ENCODE measurements at places on chromosomes 13 and 19.
A peak's percentile ranks its signal among the peaks of the same experiment; 100 is the strongest.

DNA sequence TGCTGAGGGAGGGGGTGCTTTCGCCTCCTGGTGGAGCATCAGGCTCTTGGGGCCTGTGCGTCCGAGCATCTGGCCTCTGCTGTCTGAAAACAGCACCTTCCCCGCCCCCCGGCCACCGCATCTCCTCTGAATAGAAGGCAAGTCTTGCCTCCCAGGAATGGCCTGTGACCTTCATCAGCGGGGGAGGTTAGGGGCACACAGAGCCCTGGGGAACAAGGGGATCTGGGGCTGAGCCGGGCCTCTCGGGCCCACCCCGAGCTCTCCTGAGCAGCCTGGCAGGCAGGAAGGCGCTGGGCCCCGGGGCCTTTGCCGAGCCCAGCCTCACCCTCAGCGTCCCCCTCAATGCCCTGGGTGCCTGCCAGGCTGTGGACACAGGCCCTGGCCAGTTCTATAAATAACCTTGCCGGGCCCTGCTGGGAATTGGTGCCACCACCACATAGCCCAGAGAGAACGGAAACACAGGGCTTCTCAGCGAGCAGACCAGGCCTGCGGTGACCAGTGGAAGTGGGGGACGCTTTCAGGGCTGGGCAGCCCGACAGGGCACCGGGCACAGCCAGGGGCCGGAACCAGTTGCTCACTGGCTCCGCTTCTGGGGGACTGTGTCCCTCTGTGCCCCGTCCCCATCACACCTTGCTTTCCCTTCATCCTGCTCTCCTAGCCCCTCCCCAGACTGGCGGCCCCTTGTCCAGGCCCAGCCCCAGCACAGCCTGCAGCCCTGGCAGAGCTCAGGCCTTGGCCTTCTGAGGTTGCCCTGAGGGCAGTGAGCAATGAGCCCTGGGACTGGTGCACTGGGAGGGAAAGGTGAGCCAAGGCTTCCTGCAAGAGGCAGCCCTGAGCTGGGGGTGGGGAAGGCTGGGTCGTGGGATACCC lies 9.5 kb downstream of the STK11 start:
- DNase-seq = no peak

- no peak for DNase-seq
Measured at GRCh38 chr13:51628059-51628852, 44.0 kb downstream of the WDFY2 start.

DNA sequence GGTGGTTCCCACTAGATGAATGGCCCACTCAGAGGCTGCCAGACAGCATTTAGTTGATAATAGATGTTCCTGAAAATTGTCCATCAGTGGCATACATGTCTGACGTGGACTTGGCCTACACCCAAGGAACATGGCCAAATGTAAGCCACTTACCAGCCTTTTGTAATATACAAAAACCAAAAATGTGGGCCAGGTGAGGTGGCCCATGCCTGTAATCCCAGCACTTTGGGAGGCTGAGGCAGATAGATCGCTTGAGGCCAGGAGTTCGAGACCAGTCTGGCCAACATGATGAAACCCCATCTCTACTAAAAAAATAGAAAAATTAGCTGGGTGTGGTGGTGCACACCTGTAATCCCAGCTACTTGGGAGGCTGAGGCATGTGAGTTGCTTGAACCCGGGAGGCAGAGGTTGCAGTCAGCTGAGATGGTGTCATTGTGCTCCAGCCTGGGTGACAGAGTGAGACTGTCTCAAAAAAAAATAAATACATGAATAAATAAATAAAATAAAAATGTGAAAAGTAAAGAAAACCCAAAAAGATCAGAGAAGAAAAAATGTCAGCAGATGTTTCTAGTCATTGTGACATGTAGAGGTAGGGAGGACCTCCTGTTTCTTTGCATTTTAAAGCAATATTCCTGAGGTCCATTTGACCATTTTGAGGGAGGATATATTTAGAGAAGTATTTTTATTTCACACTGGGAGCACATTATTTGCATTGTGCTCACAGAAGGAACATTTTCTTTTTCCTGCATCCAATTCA lies 7.1 kb upstream of the WTIP start:
- DNase-seq = no peak

DNA sequence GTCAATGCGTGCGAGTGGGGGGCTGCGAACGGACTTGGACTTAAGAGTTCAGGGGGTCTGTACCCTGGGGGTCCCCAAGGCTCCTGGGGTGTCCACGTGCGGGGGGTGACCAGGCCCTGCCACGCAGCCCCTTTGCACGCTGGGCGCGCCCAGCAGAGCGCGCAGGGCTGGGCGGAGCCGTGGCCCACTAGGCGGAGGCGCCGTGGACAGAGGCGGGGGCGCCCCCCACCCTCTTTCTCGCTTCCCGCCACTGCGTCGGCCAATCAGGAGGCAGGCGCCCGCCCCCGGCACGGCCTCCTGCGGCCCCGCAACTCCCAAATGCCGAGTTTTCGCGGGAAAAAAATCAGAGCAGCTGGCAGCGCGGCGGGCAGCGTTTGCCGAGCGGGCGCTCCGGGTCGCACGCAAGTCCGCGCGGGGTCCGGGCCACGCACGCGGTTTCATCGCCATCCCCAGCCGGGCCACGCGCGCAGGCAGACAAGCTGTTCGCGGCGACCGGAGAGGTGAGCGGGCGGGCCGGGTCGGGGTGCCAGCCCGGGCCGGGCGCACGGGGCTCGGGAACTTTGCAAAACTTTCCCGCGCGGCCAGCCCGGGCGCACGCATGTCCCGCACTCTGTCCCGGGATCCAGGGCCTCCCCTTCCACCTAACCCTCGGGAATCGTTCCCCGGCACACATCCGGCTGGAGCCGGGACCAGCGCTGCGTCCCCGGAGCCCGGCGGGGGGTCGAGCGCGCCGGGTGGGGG lies at the start of gene UHRF1:
UHRF1 (plus strand) TSS at position 346 of the 741 bp plus-strand sequence. CDS start 1,385 bp downstream, outside the sequence.
- peak; percentile 87 for DNase-seq

Measured in activated T-cell treated with anti-CD3 and anti-CD28 coated beads, Interleukin-2, amount 50 U/mL, for 48 hours (primary cell).